ENCODE measurements at places on chromosomes 2 and 18.

DNA sequence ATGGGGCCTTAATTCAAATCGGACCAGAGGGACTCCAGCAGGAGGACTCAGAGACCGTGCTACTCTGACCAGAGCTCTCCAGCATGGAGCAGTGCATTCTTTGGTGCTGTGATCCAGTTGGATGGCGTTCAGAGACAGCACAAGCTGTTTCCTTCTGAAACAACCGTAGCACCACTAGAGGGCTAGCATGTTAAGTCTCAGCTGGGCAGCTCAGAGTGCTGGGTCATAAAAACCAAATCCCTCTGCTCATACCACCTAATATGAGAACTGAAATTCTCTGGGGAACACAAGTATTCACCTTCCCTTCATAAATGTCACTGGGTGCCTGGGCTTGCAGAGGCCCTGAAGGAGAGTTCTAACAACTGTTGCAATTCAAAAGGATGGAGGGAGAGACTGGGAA lies 97.7 kb upstream of the TFCP2L1 start:
- no peak for DNase-seq

GRCh38 chr2:174180165-174180724 lies 68.1 kb downstream of the OLA1 start:
- no peak for DNase-seq

GRCh38 chr2:129915303-129915840 lies 64.1 kb upstream of the RAB6C start:
- DNase-seq, result no peak

DNA sequence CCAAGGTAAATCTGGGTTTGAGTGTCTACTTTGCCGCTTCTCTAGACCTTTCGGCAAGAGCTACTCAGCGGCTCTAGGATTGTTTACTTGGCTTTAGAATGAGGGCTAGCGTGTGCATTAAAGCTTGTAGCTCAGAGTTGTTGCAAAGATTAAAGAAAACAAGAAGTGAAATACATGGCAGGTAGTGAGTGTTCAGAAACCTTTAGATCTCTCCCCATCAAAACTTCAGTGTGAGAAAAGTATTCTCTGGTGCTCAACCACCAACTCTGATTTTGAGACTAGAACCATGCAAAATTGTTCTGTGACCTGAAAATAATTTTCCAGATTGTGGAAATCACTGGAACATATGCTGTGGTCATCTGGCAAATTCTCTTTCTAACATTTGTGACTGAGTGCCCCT lies 512.0 kb downstream of the CMPK2 start:
- no peak for DNase-seq

DNA sequence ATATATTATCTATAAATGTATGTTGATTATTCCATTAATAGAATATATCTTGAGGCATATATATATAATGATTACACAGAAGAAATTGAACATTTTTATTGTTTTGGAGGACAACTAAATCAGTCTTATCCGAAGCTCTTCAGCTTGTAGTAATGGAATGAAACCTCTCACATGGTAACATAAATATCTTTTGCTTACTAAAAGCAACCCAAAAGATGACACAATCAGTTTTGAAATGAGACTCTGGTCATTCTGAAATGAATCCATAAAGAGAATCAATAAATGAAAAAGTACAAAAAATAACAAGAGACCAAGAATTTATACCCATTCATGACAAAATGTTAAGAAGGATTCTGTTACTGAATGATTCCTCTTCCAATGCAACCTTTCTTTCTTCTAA lies 110.2 kb downstream of the FIGN start:
- no peak for DNase-seq

- no peak for DNase-seq
Measured at GRCh38 chr2:179332903-179333302, 68.3 kb upstream of the SESTD1 start.

DNA sequence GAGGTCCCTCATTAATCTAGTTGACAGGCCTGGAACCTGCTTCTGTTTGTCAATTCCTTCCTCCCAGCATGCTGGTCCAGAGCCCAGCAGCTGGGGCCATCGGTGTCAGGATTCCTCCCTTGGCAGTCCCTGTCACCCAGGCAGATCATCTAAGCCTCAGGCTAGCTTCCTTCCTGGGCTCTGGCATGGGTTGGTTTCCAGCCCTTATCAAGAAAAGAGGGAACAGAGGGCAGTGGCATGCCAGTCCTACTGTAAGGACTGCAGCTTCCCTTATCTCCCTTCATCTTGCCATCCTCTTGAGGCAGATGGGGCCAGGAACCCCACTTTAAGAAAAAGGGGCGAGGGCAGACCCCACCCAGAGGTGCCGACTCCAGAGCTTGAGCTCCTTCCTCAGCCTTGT lies 10.9 kb upstream of the KCNK3 start:
- no peak for DNase-seq

GRCh38 chr2:107402330-107402729 lies 424.4 kb upstream of the RGPD4 start:
- no peak for DNase-seq

- peak; percentile 11 for DNase-seq
Measured at GRCh38 chr2:46471-47345, at the start of gene FAM110C. Gene FAM110C (minus strand): TSS chr2:46505. CDS start chr2:46385, 120 bp downstream.

GRCh38 chr18:58228762-58229161 lies 184.7 kb downstream of the NEDD4L start:
- DNase-seq, result no peak

- no peak for DNase-seq
Measured at GRCh38 chr2:29894822-29895614, 26.4 kb downstream of the ALK start.

- DNase-seq, result no peak
Measured at GRCh38 chr2:230678451-230678850, 34.2 kb upstream of the CAB39 start.

DNA sequence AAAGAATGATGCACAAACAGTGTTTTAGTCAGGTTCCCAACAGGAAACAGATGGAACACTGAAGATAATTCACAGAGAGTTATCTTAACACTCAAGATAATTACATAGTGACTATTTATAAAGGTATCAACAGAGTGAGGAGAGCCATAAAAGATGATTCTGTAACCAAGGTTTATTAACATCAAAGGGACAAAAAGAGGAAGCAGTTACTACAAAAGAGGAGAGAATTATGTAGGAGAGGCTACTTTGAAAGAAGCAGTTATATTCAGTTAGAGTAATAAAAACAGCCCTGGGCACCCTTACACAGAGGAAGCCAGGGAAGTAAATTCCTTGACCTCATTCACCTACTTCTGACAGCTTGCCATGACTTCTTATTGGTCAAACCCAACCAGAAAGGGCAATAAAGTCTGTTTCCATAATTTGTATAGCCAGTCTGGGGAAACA lies 326.5 kb upstream of the SLC39A10 start:
- no peak for DNase-seq

DNA sequence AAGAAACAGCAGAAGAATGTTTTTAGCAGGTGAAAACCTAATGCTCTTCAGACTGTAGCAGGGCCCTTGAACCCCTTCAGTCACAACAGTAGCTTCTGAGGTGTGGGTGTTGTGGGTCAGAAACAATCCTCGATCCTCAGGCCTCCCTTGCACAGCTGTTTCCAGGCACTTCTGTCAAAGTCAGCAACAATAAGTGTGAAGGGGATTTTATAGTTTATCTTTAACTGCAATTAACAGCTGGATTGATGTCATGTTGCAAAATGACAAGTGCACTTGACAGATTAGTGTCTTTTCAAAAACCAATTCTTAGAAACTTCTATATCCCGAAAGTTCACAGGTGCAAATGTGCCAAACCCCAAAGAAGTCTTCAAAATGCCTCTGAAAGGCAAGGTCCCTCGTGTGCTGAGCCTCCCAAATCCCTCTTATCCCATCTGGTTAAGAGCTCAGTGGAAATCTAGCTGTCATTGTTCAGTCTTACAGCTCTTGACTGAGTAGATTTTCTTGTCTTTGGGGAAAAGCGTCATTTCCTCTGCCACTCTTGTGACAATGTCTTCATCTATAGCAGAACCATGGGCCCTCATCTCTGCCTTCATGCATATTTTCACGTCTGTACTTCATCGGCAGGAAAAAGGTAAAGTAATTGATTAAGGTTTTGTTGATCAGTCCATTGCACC lies 29.6 kb downstream of the M1AP start:
- DNase-seq, result no peak

DNA sequence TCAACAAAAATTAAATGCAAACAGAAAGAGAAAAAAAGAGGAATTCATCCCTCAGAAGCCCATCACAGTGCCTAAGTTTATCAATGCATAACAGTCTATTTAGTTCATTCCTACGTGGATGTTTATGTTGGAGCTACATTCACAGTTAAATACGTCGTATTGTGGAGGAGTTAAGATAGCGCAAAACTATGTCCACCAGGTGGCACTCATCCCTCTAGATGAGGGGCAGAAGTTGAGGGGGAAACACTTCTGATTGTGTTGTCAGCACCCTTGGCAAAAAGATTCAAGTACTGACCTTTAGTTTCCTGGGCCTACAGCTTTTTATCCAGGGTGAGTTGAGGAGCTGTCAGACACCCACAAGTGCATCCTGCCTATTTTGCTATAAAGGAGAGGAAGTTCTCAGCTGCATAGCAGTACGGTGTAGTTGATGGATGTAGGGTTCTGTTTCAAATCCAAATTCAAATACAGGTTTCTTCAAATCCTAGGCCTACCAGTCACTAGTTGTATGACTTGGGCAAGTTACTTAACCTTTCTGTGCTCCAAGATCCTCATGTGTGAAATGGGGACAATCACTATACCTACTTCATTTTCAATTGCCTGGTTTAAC lies 26.8 kb upstream of the MYO1B start:
- peak; percentile 32 for DNase-seq

DNA sequence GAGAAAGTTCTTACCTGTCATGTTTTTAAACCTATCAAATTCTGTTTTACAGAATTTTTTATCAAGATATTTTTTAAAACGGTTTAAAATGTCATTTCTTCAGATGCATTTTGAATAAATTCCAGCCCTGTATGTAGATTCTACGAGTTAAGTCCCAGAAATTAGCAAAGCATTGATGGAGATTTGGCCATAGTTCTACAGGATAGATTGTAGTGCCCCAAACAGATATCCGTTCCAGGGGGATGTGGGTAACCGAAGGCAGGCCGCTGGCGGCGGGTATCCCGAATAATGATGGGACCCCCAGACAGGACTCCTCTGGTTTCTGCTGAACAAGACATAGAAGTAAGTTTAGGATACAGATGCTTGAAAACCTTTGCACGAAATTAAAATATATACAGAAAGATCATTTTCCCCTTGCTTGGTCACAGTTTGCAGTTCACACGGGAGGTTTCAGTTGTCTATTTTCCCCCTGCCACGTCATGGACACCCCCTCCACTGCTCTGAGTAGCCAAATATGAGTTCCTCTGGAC lies 755 bp downstream of the NOL4 start:
- no peak for DNase-seq

- no peak for DNase-seq
Measured at GRCh38 chr2:183164650-183165015, 40.4 kb downstream of the NUP35 start.

GRCh38 chr2:169107645-169108044 lies 38.3 kb downstream of the DHRS9 start:
- no peak for DNase-seq

- DNase-seq, result no peak
Measured at GRCh38 chr18:5065615-5066014, 131.4 kb downstream of the AKAIN1 start.

- no peak for DNase-seq
Measured at GRCh38 chr18:63725682-63726480, 23.1 kb downstream of the SERPINB11 start.

- DNase-seq, result no peak
Measured at GRCh38 chr2:166173263-166173662, 45.4 kb upstream of the SCN1A start.

- no peak for DNase-seq
Measured at GRCh38 chr18:12863687-12864216, 20.3 kb downstream of the PTPN2 start.

DNA sequence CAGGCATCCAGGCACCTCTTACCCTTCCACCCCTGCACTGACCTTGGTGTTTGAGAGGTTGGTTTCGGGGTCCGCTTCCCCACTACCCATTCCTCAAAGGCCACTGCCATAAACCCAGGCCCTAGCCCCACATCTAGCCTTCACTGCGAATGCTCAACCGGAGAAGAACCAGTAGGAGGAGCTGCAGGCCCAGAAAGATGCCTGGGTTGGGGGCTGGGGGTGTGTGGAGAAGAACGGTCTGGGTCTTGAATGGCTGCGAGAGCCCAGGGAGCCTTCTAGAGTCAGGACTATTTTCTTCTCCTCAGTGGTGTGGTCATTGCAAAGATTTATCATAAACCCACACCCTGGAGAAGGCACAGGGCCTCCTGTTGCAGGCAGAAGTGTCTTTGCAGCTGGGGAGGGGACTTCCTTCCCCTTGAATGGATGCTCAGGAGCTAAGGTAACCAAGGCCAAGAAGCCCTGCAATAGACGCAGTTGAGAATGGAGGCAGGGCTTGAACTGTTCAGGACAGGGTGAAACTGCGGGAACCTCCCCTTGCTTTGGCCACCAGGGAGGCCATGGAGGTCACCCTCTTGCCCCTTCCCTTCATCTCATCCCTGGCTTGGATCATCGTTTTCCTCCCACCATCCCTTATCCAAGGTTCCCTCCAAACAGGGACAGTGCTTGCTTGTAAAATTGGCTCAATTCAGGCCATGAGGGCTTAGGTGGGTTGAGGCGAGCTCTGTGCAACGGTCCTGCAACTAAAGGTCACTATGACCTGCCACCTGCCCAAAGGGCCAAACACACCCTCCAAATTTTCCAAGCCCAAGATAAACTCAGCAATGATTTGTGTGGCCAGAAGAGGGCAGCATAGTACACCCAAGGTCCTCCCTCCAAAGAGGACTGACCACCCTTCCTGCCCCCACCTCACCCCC lies 20.9 kb downstream of the THNSL2 start:
- DNase-seq, result no peak

DNA sequence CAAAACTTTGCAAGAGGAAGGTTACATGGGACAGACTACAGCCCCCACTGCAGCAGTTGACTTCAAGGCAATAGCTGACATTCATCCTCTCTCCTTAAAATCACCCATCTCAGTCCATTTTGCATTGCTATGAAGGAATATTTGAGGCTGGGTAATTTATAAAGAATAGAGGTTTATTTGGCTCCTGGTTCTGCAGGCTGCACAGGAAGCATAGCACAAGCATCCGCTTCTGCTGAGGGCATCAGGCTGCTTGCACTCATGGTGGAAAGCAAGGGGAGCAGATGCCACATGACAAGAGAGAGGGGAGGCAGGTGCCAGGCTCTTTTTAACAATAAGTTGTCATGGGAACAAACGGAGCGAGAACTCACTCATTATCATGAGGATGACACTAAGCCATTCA lies 646.0 kb downstream of the ZEB2 start:
- DNase-seq, result no peak

DNA sequence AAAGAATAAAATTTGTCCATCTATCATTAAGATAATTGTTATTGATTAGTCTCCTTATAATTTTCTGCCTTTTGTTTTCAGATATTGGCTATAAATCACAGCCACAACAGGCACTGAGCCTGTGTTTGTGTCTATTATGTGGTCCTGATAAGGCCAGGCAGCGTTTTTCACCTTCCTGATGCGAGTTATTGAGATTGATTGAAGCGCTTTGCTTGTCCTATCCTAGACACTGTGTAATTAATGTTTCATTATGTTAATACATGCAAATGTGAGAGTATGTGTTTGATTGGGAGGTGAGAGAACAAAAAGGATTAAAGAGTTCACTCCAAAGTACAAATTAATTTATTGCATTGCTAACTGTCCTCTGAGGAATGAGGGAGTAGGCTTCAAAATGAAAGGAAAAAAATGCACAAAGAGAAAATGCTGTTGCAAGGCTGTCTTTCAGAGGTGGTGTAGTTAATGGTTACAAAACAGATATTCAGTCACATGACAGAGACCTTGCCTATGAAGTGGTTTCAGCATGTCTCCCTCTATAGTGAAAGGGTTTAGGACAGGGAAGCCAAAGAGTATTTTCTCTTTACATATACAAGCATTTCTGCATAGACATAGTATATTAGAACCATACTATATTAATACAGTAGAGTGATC lies 391.1 kb downstream of the DCC start:
- no peak for DNase-seq

- no peak for DNase-seq
Measured at GRCh38 chr18:78561757-78562510, 417.7 kb upstream of the SALL3 start.

Data from activated T-cell treated with anti-CD3 and anti-CD28 coated beads for 24 hours (primary cell).